Hematopoietic multipotent progenitor cell treated with erythropoietin and hydrocortisone succinate and interleukin-3 and kit ligand, for 8 days (in vitro differentiated cells): ENCODE measurements at places on chromosomes 7 and 10.

DNA sequence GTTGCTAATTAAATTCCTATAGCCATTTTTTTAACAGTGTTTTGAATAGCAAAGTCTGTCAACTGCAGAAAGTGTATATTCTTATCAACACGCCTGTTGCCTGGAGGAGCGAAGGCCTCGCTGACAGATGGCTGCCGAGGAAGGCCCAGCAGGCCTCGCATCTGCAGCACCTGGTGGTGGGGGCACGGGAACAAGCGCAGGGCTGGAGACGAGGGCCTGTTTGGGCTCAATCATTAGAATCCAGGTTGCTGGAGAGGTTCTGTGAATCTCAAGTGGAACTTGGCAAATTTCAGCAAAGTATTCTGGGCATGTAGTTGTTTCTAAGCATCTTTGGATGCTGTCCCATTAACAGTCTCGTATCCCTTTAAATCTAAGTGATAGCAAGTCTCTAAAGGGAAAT is 66.1 kb upstream of the FAM204A start:
- DNase-seq, result no peak

DNA sequence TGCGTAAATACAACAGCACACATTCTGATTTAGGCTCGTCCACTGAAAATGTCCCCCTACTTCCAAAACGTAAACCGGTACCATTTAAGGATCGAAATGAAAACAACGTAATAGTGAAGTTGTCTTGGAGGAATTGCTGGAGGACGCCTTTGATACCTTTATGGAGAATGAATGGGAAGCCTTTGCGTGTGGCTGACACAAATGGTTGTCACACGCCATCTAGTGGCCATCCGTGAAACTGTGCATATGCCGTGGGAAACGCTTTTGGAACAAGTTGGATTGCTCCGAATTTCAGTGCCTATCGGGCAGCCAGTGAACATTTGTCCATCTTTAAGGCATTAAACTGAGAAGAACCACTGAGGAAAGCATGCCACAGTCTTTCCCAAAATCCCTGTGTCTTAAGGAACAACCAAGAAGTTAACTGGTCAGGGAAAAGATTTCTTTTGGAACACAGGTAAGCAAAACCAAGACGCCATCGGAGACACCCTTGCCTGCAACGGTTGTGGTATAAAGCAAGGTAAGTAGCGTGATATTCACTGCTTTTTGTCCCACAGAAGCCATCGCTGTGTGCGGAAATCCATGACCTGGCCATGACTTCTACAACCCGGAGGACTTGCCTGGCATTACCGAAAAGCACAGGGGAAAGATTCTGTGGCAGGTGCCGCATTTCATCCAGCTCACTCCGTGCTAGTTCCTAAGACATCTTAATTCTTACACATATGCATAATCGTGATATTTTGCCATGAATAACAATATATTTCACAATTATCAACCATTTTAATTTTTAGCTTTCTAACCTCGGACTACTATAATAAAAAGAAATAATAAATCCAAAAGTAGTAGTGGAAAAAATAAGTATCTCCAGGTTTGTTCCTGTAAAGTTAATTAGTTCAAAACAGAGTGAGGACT is 100.6 kb downstream of the FAM204A start:
- DNase-seq, result peak; percentile 68

GRCh38 chr10:104406715-104407650 is 53.4 kb downstream of the CFAP58 start:
- peak; percentile 35 for DNase-seq

- no peak for DNase-seq
These were observed 191.1 kb upstream of the SLC26A5 start for GRCh38 chr7:103637094-103637493.
